Cardiac ventricle fibroblast (primary cell): ENCODE measurements at places on chromosomes 2 and 18. TPM values are rescaled to one million over a fixed set of nuclear protein-coding genes. Genes with fewer than 3 reads are reported as not detected.

Gene MTCL1
- 10.4 and 15.6 TPM in 2 replicates for total RNA-seq

Gene RNPEPL1
- total RNA-seq = 25.7 and 32.1 TPM in 2 replicates

Gene FNDC4
- 30.8 and 42.8 TPM in 2 replicates for total RNA-seq

Gene SPP2
- not detected in 2 replicates for total RNA-seq

Gene PHOSPHO2
- 1.1 and 3.9 TPM in 2 replicates for total RNA-seq
